ENCODE measurements at places on chromosomes 4 and X. TPM values are rescaled to one million over a fixed set of nuclear protein-coding genes. Genes with fewer than 3 reads are reported as not detected.

The SLC39A8 gene
- 66.5 TPM for total RNA-seq

The TMEM131L gene
- 57.2 TPM for total RNA-seq

The SORCS2 gene
- total RNA-seq = not detected

The IBSP gene
- total RNA-seq = not detected

The NAA15 gene
- 42.1 TPM for total RNA-seq

The C4orf46 gene
- 11.8 TPM for total RNA-seq

The GPR50 gene
- total RNA-seq = not detected

The SLC49A3 gene
- 2.0 TPM for total RNA-seq

The INTU gene
- total RNA-seq = 0.06 TPM

The RBPJ gene
- total RNA-seq = 60.7 TPM

The USP17L5 gene
- total RNA-seq = not detected

Data from activated naive CD8-positive, alpha-beta T cell treated with anti-CD3 and anti-CD28 coated beads, Interleukin-2, amount 10 ng/mL, durations not matched to agents 7 days and 5 days (primary cell).